ENCODE measurements at places on chromosomes 12 and 14.
A peak's percentile ranks its signal among the peaks of the same experiment; 100 is the strongest.

DNA sequence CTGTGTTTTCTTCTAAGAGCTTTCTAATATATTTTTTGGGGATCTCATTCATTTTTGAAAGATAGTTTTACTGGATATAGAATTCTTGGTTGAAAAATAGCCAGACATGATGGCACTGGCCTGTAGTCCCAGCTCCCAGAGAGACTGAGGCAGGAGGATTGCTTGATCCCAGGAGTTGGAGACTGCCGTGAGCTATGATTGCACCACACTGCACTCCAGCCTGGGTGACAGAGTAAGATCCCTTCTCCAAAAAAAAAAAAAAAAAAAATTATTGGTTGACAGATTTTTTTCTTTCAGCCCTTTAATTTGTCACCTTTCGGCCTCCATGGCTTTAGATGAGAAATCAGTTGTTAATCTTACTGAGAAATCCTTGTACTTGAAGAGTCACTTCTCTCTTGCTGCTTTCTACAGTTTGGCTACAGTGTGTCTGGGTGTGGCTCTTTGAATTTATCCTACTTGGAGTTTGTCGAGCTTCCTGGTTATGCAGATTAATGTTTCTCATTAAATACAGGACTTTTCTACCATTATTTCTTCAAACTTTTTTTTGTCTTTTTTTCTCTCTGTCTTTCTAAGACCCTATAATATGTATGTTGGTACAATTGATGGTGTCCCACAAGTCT is 60.2 kb upstream of the AMN start:
- no peak for DNase-seq

DNA sequence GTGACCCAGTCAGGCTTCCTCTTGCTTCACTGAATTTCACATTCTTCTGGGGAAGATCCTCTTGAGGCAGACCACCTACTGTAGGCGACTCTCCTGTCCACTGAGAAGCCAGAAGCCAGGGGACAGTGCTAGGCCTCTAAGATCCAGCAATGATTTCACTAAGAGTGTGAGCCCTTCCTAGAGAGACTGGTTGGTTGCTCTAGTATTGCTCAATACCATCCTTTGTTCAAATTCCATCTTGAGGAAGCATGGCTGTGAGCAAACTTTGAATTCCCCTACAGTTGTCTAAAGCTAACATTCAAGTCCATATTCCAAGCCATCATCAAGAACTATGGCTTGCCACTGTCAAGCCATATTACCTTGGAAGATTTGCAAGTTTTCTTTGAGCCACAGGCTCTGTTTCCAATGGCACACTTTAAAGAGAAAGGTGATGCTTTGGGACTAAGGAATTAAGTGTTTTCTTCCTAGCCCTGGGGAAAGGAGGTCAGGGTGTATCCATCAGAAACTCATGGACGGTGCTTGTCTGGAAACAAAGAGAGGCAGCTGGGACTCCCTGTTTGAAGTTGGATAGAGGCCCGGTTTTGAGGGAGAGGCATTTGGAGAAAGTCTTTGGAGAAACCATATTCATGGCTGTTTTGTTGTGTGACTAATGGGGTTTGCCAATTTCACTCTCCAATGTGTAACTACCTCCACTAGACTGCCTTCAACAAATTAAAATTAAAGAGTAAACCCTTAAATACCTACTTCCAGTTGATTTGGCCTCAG is 1217.9 kb downstream of the VRK1 start:
- DNase-seq = no peak

DNA sequence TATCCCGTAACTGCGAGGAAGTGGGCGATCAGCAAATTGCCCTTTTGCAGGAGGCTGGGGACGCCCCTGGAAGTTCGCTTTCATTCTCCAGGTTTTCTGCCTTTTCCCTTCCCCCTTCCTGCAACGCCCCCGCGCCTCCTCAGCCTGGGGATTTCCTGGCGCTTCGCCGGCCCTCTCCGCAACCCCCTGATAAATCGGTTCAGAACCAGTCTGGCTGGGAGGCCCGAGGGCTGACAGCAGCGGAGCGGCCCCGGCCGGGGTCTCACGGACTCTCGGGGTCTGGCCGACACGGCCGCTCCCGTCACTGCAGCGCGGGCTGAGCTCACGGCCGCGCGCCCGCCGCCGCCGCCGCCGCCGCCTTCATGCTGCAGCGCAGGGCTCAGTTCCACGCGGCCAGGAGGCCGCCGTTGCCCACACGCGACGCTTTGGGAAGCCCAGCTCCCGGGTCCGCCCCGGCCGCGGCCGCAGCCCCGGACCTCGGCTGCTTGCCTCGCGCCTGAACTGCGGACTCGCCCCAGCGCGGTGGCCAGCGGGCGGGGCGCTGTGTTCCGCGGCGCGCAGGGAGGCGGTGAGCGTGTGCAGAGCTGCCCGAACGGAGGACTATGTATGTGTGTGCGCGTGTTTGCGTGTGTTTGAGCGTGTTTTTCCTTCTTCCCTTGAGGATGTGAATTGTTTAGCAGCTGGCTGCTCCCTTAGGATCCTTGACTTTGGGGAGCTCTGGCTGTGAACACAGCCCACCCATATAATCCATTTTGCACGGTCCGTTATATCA is at the start of gene LRFN5:
Gene LRFN5 (plus strand): TSS at position 345 of the 772 bp plus-strand sequence.
- DNase-seq = no peak

- peak; percentile 13 for DNase-seq
Observed at GRCh38 chr12:55797068-55797467, 20.5 kb downstream of the SARNP start.

- DNase-seq = no peak
Observed at GRCh38 chr12:100027671-100028070, 42.9 kb upstream of the ANKS1B start.

DNA sequence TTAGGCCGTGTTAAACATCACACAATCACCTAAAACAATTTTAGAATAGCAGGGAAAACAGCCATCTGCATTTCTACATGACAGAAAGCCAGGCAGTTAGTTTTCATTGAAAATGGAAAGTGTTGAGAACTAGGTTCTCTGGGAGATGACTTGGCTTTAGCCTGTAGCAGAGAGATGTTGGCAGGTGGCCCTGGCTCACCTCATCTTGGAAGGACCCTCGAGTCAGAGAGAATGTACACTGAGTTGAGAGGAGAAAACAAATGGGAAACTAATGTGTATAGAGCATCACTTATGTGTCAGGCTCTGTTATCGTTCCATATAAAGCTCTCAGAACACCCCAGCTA is 51.9 kb downstream of the SUSD6 start:
- no peak for DNase-seq

GRCh38 chr12:110765111-110765510 is 22.4 kb upstream of the PPP1CC start:
- no peak for DNase-seq

- DNase-seq = no peak
Observed at GRCh38 chr14:99214701-99215100, 57.3 kb downstream of the BCL11B start.

DNA sequence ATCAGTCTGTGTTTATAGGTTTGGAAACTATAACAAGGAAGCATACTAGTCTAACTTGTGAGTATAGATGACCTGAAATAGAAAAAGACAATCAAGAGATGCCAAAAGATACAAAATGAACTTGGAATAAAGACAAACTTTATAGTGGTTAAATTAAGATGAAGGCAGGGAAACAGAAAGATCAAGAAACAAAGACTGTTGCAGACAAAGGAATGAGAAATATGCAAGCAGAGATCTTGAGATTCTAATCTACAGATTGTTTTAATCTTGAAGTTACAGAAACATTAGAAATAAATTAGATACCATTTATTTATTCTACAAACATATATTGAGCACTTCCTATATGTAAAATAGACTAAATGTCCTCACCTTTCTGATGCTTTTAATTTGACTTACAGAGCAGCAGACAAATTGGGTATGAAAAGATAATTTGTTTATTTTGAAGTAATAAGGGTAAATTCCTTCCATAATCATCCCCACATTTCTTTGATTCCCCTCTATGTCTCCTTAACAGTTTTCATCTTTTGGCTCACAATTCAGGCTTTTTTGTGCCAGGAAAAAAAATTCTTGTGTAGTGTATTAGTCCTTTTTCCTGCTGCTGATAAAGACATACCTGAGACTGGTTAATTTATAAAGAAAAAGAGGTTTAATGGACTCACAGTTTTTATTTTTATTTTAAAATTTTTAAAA is 134.4 kb downstream of the KITLG start:
- DNase-seq = no peak

DNA sequence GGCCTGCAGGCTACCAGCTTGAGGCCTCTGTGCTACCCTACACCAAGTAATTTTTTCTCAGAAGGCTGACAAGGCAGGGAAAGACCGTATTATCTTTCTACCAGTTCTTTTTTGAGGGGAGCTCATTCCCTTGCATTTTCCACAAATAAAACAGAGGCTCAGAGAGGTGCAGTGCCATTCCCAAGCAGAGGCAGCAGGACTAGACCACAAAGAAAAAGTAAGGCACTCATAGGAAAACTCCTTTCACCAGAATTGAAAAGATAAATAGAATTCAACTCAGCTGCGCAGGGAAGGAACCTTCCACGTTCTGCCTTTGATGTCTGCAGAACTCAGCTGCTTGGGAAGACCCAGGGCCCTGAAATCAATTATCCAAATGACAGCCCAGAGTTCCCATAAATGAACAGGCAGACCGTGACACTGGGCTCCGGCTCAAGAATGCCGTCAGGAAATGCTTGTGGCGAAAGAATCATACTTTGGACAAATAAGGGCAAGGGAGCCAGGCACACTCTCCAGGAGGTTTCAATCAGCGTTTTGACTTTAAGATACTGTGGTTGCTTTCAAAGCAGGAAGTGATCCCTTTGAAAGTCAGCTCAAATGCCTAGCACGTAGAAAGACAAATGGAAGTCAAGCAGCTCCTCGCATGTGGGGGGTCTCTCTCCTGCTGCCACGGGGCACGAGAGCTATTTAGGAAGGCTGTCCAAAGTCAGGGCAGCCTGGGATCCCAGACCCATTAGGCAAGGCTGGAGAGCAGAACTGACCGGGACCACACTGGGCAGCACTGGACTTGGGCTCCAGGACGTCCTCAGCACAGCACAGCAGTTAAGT is 14.0 kb downstream of the KCTD10 start:
- no peak for DNase-seq

- no peak for DNase-seq
Observed at GRCh38 chr14:94853920-94854319, 84.0 kb upstream of the GSC start.

DNA sequence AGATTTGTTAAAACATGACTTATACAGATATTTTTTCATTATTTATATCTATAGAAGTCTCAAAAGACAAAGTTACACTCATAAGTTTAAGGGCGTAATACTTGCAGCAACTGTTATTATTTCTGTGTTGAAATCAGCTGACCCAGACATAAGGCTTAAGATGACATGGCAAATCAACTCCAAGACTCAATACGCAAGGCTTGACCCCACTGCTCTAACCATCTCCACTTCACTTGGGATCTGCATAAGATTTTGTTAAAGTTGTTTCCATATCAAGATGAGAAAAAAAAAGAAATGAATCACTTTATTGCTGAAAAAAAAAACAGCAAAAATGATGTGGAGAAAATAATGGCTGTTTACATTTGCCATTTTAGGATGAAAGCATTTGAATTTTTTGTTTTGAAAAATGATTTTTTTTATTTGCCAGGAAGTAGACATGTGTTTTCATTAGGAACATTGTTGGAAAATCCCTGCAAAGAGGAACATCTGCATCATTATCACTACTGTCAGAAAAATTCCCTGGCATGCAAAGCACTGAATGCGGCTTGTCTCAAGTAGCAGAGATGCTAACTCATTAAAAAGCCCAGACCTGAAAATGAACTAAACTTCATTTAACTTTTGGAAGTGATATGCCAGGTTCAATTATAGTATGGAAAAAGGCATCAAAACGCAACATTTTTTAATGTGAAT is 73.5 kb downstream of the LIN7A start:
- no peak for DNase-seq

- no peak for DNase-seq
Observed at GRCh38 chr12:116226026-116226425, 51.5 kb downstream of the MED13L start.

DNA sequence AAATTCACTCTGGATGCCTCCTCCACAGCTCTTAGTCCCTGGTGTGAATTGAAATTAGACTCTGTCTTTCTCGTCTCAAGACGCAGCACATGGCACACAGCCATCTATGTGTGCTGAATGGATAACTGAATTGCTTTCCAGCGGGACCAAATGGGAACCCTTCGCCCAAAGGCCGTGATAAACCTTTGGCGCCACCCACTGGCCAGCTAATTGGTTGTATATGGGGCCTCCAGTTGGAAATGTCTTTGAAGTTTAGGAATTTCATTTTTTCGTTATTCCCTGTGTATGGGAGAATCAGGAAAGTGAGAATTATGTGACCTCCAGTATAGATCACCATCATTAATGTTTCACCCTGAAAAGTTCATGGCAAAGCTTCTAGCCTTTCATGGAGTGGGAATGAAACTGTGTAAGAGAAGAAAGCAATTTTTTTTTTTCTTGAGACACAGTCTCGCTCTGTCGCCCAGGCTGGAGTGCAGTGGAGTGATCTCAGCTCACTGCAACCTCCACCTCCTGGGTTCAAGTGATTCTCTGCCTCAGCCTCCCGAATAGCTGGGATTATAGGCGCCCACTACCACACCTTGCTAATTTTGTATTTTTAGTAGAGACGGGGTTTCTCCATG is 9.8 kb upstream of the HSP90AA1 start:
- peak; percentile 64 for DNase-seq

GRCh38 chr12:75154388-75154787 is 55.3 kb downstream of the KCNC2 start:
- no peak for DNase-seq

GRCh38 chr12:65986047-65986446 is 144.5 kb downstream of the LLPH start:
- no peak for DNase-seq

DNA sequence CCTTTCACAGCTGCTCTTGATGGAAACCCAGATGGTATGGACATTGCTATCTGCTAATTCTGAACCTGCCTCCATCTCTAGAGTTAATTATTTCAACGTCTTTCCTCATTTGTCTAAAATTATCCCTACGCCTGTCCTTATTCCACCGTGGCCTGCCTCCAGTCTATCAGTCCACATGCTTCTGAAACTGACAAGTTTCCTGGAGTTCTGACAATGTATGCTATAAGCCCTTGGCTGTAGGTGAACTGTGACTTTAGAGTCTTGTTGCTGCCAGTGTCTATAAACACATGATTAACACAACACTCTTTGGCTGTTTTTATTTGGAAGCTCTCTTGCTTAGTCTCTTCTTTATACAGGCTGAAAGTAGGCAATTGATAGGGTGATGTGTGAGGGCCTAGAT is 1052.9 kb downstream of the TMTC2 start:
- DNase-seq = no peak

DNA sequence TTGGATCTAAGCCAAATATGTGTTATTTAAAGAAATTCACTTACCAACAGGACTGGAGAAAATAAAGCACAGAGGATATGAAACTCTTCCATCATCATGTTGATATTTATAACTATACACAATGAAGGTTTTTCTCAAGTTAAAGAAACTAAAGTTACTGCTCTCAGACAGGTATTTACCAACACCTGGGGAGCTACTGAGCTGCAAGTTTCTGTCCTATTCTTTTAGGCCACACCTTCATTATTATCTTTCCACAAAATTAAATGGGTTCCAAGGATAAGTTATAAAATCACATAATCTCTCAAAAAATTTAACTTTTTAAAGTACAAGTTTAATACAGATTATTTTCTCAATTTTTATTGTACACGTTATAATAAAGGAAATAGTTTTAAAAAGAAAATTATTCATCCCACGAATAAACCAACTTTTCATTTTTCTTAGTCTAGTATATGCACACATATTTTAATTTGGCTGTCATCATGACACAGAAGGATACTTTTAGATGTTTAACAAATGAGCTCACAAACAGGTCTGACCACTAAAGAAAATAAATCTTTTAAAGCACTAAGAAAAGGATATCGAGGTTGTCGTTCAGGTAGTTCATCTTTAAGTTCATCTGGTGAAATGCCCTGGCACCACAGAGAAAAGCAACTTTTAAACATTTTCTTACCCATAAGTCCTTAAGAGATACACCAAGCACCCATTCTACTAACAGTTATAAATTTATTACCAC is 7.8 kb downstream of the GMFB start:
- no peak for DNase-seq

GRCh38 chr12:127943481-127944210 is 323.3 kb upstream of the TMEM132C start:
- DNase-seq = no peak
